Activated effector memory CD4-positive, alpha-beta T cell treated with anti-CD3 and anti-CD28 coated beads, Interleukin-2, amount 50 U/mL, for 16 hours (primary cell): ENCODE measurements at places on chromosomes 6 and 20.
A peak's percentile ranks its signal among the peaks of the same experiment; 100 is the strongest.

DNA sequence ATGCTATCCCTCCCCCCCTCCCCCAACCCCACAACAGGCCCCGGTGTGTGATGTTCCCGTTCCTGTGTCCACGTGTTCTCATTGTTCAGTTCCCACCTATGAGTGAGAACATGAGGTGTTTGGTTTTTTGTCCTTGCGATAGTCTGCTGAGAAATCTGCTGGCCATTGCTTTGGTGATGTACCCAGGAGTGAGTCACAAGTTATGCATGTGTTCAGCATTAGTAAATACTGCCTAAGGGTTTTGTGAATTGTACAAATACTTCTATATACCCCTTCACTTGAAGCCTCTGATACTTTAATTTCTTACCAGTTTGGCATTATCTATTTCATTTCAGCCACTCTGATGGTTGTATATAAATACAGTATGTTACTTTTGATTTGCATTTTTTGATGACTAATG lies 711.3 kb upstream of the GJE1 start:
- no peak for DNase-seq

DNA sequence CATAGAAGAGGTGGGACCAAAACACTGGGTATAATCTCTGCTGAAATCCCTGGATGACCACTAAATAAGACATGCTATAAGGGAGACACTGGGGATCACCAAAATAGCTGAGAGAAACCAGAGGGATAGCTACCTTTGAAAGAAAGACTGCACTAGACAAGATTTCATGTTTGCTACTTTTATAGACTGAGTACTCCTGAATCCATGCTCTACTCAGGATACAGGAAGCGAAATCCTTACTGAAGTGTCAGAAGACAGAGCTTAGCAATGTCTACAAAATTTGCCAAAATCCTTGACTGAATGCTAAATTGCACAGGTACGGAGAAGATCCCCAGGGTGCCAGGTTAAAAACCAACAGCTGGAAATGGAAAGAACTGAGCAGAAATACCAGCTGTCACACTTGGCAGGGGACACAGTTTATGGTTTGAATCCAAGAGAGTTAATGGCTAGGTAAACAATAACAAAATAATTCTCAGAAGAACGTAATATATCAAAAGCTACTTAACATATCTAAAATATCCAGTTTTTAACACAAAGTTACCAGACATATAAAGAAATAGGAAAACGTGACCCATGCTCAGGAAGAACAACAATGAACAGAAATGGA lies 125.4 kb downstream of the MAN1A1 start:
- no peak for DNase-seq

GRCh38 chr6:33699739-33700138 lies 11.8 kb downstream of the UQCC2 start:
- no peak for DNase-seq

- DNase-seq = no peak
These were observed 32.9 kb upstream of the SLC22A3 start for GRCh38 chr6:160315310-160315709.

GRCh38 chr6:137284811-137285110 lies 65.6 kb upstream of the IFNGR1 start:
- no peak for DNase-seq

GRCh38 chr6:20640181-20640580 lies 105.9 kb downstream of the CDKAL1 start:
- DNase-seq = no peak

DNA sequence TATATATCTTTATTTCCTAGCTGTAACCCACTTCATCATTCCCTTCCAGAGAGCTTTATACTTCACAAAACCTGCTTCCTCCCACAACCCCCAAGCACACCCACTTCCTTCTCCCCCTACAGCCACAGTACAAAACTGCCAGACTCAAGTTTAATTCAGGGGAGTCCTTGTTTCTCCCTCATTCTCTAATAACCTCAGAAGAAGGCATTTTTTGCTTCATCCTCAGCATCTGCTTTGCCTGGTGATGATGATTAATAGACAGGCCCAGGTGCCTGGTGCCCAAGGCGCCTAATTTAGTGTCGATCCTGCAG lies 414.3 kb downstream of the KIF16B start:
- no peak for DNase-seq

- DNase-seq = no peak
These were observed 52.7 kb downstream of the VAPB start for GRCh38 chr20:58441723-58442122.

DNA sequence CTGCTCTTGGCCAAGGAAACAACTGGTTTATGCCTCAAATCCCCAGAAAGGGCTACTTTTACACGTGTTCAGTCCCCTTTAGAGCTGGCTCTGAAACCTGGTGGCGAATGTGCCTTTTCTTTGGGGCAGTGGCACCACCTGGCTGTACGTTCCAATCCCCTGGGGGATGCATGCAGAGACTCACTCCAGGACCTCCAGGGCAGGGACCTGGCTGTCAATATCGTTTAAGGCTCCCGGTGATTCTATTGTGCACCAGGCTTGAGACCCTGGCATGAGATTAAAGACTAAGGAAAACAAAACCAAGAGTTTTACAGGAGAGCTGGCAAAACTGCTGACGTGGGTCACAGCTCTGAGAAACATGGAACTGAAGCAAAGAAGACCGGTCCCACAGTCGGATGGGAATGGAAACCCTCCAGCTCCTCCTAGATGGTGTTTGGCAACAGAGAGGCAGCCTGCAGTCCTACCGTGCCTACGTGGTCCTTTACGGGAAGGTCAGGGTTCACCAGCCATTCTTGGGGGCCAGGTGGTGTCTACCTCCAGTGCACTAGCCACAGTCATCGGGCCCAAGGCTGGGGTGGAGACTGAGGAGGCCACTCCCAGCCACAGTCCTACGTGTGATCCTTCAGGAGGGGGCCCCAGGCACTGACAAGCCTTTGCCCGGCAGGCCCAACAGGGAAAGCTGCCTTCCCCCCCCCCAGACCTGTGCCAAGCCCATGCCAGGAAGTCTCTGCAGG lies 203.3 kb upstream of the CST7 start:
- peak; percentile 53 for DNase-seq

DNA sequence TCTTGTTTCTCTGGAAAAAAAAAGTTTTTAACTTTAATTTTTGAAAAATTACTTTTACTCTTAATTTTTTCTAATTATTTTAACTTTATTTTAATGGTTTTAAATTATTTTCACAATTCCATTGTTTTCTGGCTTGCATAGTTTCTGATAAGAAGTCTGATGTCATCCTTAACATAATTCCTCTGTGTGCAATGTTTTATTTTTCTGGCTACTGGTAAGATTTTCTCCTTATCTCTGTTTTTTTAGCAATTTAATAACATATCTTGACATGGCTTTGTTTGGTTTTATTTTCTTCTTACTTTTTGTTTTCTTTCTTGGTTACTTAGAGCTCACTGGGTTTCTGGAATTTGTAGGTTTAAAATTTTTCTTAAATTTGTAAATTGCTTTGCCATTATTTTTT lies 114.8 kb downstream of the TBXT start:
- DNase-seq = no peak

GRCh38 chr6:117840541-117840983 lies 66.5 kb upstream of the SLC35F1 start:
- DNase-seq = no peak

DNA sequence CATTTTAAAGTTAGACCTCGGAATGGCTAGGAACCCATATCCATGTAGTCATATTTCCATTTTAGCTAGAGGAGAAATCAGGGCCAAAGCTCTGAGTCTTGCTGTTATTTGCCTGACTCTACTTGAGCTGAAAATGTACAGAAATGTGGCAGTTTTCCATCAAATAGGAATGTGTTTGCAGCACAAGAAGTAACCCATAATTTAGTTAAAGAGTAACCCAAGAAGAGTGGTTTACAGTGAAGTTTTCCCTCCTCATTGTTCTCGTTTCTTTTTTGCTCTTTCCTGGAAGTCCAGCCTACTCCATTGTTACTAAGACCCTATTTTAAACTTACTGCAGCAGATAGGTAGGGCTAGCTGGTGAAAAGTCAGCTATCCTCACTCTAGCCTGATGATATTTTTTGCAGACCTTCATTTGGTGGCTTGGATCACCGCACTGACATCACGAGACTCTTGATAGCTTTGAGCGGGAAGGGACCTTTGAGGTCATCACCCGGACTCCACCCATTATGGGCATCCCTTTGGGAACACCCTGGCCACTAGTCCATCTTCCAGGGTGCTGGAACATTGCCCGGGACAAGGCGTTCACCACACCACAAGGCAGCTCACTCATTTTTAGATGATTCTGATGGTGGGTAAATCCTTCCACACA lies 28.0 kb upstream of the ADGRF5 start:
- no peak for DNase-seq

GRCh38 chr20:62025832-62026563 lies 39.7 kb downstream of the TAF4 start:
- no peak for DNase-seq

- DNase-seq = no peak
These were observed 164.8 kb upstream of the BMP5 start for GRCh38 chr6:56040223-56040622.

GRCh38 chr20:36391456-36391855 lies 85.3 kb downstream of the DLGAP4 start:
- DNase-seq = no peak

DNA sequence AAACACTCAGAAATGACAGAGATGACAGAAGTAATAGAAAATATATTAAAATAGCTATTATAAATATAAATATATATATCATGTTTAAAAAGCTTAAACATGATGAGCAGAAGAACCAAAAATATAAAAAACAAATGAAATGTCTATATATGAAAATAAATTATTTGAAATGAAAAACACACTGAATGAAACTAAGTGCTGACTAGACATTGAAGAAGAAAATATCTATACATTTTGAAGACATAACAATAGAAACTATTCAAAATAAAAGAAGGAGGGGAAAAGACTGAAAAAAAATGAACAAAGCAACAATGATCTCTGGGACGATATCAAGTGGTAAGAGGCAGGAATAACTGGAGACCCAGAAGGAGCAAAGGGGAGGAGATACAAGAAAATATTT lies 76.8 kb downstream of the RNASET2 start:
- DNase-seq = no peak

- DNase-seq = no peak
These were observed 116.2 kb upstream of the STMND1 start for GRCh38 chr6:16985513-16986284.

DNA sequence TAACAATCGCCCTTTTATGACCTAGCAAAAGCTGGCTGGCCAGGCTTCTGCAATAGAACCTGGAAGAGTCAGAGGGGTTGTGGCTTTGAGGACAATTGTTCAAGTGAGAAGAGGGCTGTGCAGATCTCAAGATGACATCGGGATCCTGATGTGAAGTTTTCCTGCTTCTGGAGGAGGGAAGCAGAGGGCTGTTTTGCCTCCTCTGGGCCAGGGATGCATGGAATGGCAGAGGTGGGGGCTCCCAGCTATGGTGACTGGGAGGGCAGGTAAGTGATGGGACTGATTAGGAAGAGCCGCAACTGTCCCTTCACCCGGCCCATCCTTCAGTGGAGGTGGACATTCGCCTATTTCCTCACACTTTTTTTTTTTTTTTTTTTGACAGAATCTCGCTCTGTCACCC lies 43.4 kb upstream of the BLCAP start:
- no peak for DNase-seq

GRCh38 chr6:129730477-129731165 lies 20.6 kb upstream of the ARHGAP18 start:
- no peak for DNase-seq

DNA sequence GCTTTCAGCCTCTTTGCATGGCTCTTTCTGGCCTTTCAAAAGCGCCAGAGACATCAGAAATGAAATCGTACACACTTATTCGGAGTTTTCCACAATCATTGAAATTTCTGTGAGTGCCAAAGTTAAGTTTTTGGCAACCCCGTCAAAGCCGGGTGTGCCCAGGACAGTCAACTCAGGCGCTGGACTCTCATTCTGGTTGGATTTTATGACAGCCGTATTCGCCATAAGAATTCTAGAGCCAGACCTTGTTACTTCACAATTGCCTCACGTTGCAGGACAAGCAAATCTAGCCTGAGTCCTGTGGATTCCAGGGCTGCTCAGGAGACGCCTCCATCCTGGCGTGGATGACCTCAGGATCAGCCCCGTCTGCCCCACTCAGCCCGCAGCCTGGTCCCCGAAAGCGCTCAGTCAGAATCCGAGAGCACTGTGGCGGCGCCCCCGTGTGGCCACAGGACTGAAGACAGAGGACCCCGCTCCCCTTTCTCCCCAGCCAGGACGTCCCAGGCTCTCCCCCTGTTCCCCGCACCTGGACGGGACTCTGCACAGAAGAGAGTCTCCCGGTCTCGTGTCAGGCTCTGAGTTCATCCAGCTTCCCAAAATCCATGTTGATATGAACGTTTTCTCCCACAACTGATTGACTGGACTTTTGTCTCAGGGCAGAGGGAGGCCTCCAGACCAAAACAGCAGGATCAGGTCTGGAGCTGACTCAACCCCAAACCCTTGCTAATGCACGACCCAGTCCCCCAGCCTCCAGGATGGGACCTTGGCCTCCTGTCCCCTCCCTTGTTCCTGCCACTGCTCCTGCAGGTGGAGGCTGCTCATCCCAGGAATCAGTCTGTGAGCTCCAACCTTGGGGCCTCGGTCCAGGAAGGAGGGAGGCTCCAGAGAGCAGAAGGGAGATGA lies 38.2 kb downstream of the MICA start:
- DNase-seq = peak; percentile 95

GRCh38 chr20:24698706-24699206 lies 229.3 kb downstream of the SYNDIG1 start:
- no peak for DNase-seq

GRCh38 chr6:155039618-155040017 lies 44.5 kb downstream of the TIAM2 start:
- no peak for DNase-seq

DNA sequence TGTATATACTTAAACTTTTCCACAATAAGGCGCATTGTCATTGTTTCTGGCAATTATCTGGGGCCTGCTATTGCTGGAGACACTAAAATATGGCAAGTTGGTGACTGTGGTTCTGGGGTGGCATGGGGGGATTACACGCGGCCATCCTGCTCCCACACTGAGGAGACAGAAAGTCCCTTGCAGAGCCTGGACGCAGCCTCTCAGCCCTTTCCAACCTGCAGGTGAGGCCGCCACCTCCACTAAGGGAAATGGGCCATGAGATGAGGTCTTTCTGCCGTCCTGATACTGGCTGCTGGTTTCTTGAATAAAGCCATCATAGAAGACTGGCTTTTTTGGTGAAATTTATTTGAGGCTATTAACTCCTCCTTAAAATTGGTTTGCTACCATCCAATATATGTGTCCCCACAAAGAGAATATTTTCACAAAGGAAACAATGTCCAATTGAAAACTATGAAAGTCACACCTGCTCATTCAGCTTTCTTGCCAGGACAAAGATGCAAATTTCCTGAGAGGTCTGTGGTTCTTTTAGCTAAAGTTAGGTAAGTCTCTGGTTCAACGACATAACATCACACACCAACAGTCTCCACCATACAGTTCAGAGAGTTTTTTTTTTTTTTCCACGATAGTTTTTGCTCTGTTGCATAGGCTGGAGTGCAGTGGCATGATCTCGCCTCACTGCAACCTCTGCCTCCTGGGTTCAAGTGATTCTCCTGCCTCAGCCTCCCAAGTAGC lies 13.0 kb downstream of the TXNDC5 start:
- no peak for DNase-seq

DNA sequence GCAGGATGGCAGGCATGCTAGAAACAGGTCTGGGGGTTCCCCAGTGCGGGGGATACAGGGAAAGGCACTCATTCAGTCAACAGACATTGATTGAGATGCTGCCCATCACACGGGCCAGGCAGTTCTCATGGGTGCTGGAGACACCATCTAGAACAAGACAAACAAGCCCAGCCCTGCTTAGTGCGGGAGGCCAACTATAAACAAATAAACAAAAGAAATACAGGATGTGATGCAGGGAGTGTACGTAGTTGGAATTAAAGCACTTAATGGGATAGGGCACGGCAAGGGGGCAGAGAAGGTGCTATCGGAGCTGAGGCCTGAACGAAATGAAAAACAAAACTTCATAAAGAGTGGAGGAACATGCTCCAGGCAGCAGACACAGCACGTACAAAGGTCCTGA lies 169.3 kb downstream of the PREX1 start:
- no peak for DNase-seq
